ENCODE measurements at places on chromosomes 11 and 22. TPM values are rescaled to one million over a fixed set of nuclear protein-coding genes. Genes with fewer than 3 reads are reported as not detected.

OR2D2 gene
- not detected for total RNA-seq

MRGPRE gene
- total RNA-seq: not detected

CHRM1 gene
- not detected for total RNA-seq

HARBI1 gene
- total RNA-seq: 6.3 TPM

SEPTIN3 gene
- 1.4 TPM for total RNA-seq

PKNOX2 gene
- not detected for total RNA-seq

PGA5 gene
- total RNA-seq: not detected

CLTCL1 gene
- 0.62 TPM for total RNA-seq

SHANK2 gene
- total RNA-seq: not detected

CATSPER1 gene
- not detected for total RNA-seq

ZMAT5 gene
- 19.3 TPM for total RNA-seq

FAM180B gene
- total RNA-seq: 0.25 TPM

RBX1 gene
- total RNA-seq: 71.5 TPM

ZNF214 gene
- total RNA-seq: not detected

CWF19L2 gene
- total RNA-seq: 17.2 TPM

IL17REL gene
- total RNA-seq: not detected

DUSP8 gene
- total RNA-seq: 0.23 TPM

MS4A1 gene
- total RNA-seq: not detected

Measured in activated CD4-positive, alpha-beta T cell treated with anti-CD3 and anti-CD28 coated beads, Interleukin-2, amount 10 ng/mL, durations not matched to agents 7 days and 5 days (primary cell).